Mammary epithelial cell (primary cell): ENCODE measurements at places on chromosomes 6 and 20. TPM values are rescaled to one million over a fixed set of nuclear protein-coding genes. Genes with fewer than 3 reads are reported as not detected.

The MPIG6B gene
- not detected in 2 replicates for total RNA-seq

The CHRNA4 gene
- not detected in 2 replicates for total RNA-seq

The PRSS35 gene
- total RNA-seq = not detected in 2 replicates

The NR2E1 gene
- not detected for total RNA-seq

The BPIFA1 gene
- not detected for total RNA-seq

The KIAA0408 gene
- total RNA-seq = not detected

The CPNE5 gene
- 0.31 TPM in 1 of 2 replicates, not detected in the other for total RNA-seq

The TFAP2C gene
- 20.0 TPM for total RNA-seq

The SIRPA gene
- 32.6 and 49.6 TPM in 2 replicates for total RNA-seq

The TRIM10 gene
- total RNA-seq = not detected in 2 replicates

The RWDD2A gene
- total RNA-seq = 2.6 and 4.0 TPM in 2 replicates

The HLA-DMB gene
- total RNA-seq = not detected

The PNPLA1 gene
- total RNA-seq = not detected

The CITED2 gene
- 55.8 TPM for total RNA-seq

The ADAM33 gene
- 0.33 TPM for total RNA-seq

The LAMA2 gene
- total RNA-seq = 0.50 TPM

The MRAP2 gene
- total RNA-seq = 0.40 and 0.54 TPM in 2 replicates

The THBS2 gene
- 0.19 and 0.64 TPM in 2 replicates for total RNA-seq

The YIPF3 gene
- total RNA-seq = 71.2 TPM

The GPSM3 gene
- total RNA-seq = 1.7 TPM

The ENPP4 gene
- total RNA-seq = 0.21 and 0.56 TPM in 2 replicates

The STX7 gene
- 36.3 TPM for total RNA-seq

The CAGE1 gene
- 0.14 TPM in 1 of 2 replicates, not detected in the other for total RNA-seq

The PEX6 gene
- 22.2 TPM for total RNA-seq

The ULBP2 gene
- 14.5 TPM for total RNA-seq

The COL20A1 gene
- not detected in 2 replicates for total RNA-seq

The ABHD16B gene
- not detected for total RNA-seq

The TASP1 gene
- 22.1 and 23.4 TPM in 2 replicates for total RNA-seq

The AVP gene
- total RNA-seq = not detected

The ULBP1 gene
- 5.2 and 13.0 TPM in 2 replicates for total RNA-seq

The ZC2HC1B gene
- not detected for total RNA-seq

The KIAA1755 gene
- total RNA-seq = 0.83 TPM

The PAK5 gene
- total RNA-seq = 1.3 TPM

The PRL gene
- total RNA-seq = not detected in 2 replicates

The MYB gene
- 0.40 TPM in 1 of 2 replicates, not detected in the other for total RNA-seq

The PRPH2 gene
- total RNA-seq = 0.09 and 0.13 TPM in 2 replicates

The RUNX2 gene
- 5.2 and 5.4 TPM in 2 replicates for total RNA-seq

The FKBP1C gene
- total RNA-seq = 2.0 and 2.1 TPM in 2 replicates

The CUL7 gene
- total RNA-seq = 31.5 TPM
